Kidney (tissue), 22 donors: ENCODE measurements at places on chromosomes 12 and 14. TPM values are rescaled to one million over a fixed set of nuclear protein-coding genes. Genes with fewer than 3 reads are reported as not detected.

The OLR1 gene
- total RNA-seq, result 6.7 TPM

DNA sequence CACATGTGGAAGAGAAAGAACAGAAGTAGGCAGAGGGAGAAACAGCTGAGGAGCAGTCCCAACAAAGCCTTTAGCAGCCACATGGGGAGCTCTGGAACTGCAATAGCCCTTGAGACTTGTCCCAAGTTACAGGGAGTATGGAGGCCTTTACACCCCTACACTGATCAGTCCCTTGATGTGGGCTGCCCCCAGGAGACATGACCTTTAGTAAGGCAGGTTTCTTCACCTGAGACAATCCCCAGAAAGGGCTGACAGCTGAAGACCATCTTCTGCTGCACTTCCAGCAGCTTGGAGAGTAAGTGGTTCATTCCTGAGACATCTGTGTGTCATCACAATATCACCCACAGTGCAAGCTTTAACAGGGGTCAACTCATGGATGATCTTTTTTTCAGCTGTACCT is 8.6 kb upstream of the SNAPC1 start:
- no peaks in the 10 kb centered on the region for H3K36me3 ChIP-seq
- no peak for DNase-seq
- H3K4me1 ChIP-seq, result no peaks in the 10 kb centered on the region
- H3K27ac ChIP-seq, result no peak overlapping the region
- H3K27me3 ChIP-seq, result no peaks in the 10 kb centered on the region
- H3K4me3 ChIP-seq, result no peak overlapping the region

The APEX1 gene
- 119 TPM for total RNA-seq

The RAPGEF3 gene
- total RNA-seq, result 179 TPM

DNA sequence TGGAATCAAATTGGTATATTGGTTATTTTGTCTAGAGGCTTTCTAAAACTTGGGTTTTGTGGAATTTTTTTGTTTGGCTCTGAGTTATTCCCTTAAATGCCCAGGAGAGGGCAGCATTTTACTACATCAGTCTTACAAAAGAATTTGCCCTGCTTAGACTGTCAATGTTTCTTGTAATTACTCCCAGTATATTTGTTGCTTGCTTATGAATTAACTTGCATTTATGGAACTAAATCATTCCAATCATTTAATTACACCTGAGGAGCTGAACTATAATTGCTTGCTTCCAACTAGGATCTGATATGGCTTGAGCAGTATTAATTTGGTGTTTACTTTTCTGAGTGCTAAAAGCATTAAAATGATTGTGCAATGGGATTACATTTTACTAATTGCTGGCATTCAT is 48.7 kb downstream of the MIPOL1 start:
- H3K4me1 ChIP-seq, result no peaks in the 10 kb centered on the region
- no peak overlapping the region for H3K27ac ChIP-seq
- no peaks in the 10 kb centered on the region for H3K36me3 ChIP-seq

DNA sequence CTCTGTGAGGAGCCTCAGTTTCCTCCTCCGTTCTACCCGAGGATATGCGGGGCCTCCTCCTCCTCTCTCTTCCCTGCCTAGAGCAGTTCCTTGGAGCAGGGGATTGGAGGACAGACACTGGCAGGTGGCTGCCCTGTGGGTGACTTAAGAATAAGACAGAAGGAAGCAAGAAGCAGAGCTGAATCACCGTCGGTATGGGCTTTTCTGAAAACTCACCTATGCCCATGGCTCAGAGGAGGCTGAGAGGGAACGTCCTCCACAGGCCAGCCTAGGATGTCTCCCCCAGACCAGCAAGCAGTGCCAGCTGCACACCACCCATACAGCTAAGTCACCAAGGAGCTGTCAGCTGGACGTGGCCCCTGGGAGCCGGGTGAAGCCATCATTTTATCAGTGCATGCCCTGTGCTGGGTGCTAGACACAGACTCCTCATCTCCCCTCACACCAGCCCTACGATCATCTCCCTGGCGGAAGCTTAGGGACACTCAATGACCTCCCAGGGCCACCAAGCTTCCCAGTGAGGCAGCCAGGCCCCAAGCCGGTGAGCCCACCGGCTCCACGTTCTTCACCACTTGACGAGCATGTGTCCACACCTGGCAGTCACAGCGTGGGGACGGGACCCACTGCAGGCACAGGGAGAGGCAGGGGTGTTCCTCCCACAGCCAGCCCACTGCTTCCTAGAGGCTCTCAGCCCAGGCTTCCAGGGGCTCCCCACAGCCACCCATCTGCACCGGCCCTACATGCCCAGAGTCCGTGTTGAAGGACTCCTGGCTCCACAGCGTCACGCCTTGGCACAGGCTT is 21.4 kb downstream of the ITPK1 start:
- H3K4me3 ChIP-seq, result no peak overlapping the region
- H3K27me3 ChIP-seq, result no peaks in the 10 kb centered on the region
- no peaks in the 10 kb centered on the region for H3K36me3 ChIP-seq
- no peaks in the 10 kb centered on the region for H3K4me1 ChIP-seq
- DNase-seq, result no peak
- H3K27ac ChIP-seq, result no peak overlapping the region

- no peak for DNase-seq
- H3K4me1 ChIP-seq, result no peaks in the 10 kb centered on the region
- no peaks in the 10 kb centered on the region for H3K36me3 ChIP-seq
- no peaks in the 10 kb centered on the region for H3K27me3 ChIP-seq
- no peak overlapping the region for H3K27ac ChIP-seq
- no peak overlapping the region for H3K4me3 ChIP-seq
These were observed 54.8 kb upstream of the C14orf180 start for GRCh38 chr14:104524726-104525125.

- no peaks in the 10 kb centered on the region for H3K27me3 ChIP-seq
- H3K4me1 ChIP-seq, result no peaks in the 10 kb centered on the region
- H3K27ac ChIP-seq, result no peak overlapping the region
- no peaks in the 10 kb centered on the region for H3K36me3 ChIP-seq
These were observed 29.0 kb downstream of the BEGAIN start for GRCh38 chr14:100558226-100558625.

GRCh38 chr14:68532496-68532895 is 260.4 kb downstream of the ZFP36L1 start:
- H3K27me3 ChIP-seq, result no peaks in the 10 kb centered on the region
- no peak for DNase-seq
- H3K27ac ChIP-seq, result no peak overlapping the region
- no peaks in the 10 kb centered on the region for H3K36me3 ChIP-seq
- H3K4me3 ChIP-seq, result no peak overlapping the region

GRCh38 chr14:79165471-79166090 is 995.4 kb downstream of the NRXN3 start:
- no peaks in the 10 kb centered on the region for H3K36me3 ChIP-seq
- no peak overlapping the region for H3K27ac ChIP-seq
- H3K27me3 ChIP-seq, result no peaks in the 10 kb centered on the region
- no peaks in the 10 kb centered on the region for H3K4me1 ChIP-seq
- no peak overlapping the region for H3K4me3 ChIP-seq

DNA sequence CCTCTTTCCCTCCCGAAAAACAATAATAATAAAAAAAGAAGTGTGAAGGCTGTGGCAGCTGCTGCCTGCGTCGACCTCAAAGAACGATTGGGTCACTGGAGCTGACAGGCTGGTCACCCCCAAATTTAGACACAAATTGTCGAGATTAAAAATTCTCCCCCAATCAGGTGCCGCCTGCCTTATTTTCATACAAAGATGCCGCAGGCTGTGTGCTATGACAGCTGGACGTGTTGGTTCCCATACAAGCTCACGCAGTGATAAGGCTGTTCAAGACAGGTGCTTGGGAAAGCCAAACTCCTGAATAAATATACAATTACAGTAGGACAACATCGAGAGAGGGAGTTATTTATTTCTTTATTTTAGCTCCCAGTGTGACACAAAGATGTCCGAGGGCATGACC is 1041.8 kb downstream of the VRK1 start:
- H3K4me3 ChIP-seq, result no peak overlapping the region
- H3K36me3 ChIP-seq, result no peaks in the 10 kb centered on the region
- H3K27ac ChIP-seq, result no peak overlapping the region

- H3K4me1 ChIP-seq, result no peaks in the 10 kb centered on the region
- no peaks in the 10 kb centered on the region for H3K36me3 ChIP-seq
- no peak overlapping the region for H3K27ac ChIP-seq
- no peak for DNase-seq
These were observed 24.2 kb downstream of the ISCA2 start for GRCh38 chr14:74517731-74518130.

DNA sequence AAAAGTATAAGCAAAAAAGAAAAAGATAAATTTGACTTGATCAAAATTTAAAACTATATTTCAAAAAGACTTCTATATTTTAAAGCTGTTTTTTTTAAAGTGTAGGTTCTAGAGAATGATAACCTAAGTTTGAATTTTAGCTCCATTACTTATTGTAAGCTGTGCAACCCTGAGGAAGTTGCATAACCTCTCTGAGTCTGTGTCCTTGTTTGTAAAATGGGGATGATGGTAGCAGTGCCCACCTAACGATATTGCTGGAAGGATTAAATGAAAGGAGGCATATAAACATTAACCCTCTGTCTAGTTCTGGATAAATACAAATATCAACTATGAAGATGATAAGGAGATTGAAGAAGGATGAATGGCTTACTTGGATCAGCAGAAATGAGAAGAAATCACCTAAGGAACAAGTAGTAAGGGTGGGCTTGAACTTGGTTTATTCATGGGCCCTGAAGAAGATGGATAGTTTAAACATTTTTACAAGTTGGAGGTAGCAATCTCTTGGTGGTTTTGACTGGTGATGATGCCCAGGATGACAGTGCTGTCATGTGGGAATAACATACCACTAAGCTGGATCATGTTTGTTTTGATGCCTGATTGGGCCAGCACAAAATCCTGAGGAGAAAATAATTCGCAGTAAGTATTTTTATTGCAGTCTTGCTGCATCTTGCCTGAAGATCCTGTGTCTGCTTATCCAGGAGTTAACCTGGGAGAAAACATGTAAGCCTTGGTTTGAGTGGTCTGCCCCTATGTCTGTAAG is 35.0 kb downstream of the TXNRD1 start:
- no peaks in the 10 kb centered on the region for H3K36me3 ChIP-seq
- DNase-seq, result no peak
- no peak overlapping the region for H3K4me3 ChIP-seq
- no peaks in the 10 kb centered on the region for H3K4me1 ChIP-seq
- no peaks in the 10 kb centered on the region for H3K27me3 ChIP-seq

DNA sequence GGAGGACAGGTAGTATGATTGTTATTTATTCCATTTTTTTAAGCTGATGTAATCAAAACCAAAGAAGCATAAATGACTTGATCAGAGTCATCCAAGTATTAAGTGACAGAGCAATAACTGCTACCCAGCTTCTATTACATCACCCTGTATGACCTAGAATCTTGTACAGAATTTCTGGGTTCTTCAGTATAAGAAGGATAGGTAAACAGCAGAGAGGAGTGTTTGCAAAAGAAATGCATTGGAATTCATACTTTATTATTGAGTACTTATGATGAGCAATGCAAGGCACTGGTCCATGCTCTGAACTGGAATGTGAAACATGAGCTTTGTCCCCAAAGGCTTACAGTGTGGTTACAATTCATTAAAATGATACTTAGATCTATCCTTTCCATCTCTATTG is 916.8 kb downstream of the DIO2 start:
- no peaks in the 10 kb centered on the region for H3K36me3 ChIP-seq
- no peak for DNase-seq
- H3K27ac ChIP-seq, result no peak overlapping the region

The TAS2R19 gene
- total RNA-seq, result 4.6 TPM

- no peaks in the 10 kb centered on the region for H3K27me3 ChIP-seq
- no peak overlapping the region for H3K27ac ChIP-seq
- no peak overlapping the region for H3K4me3 ChIP-seq
- no peaks in the 10 kb centered on the region for H3K4me1 ChIP-seq
- no peak for DNase-seq
These were observed 249.0 kb downstream of the GLT1D1 start for GRCh38 chr12:129102233-129102632.

The C12orf57 gene
- 175 TPM for total RNA-seq

GRCh38 chr14:59317346-59317745 is 128.9 kb downstream of the DAAM1 start:
- no peak overlapping the region for H3K27ac ChIP-seq
- no peaks in the 10 kb centered on the region for H3K27me3 ChIP-seq
- H3K4me1 ChIP-seq, result peaks cover 4% of the 10 kb centered on the region

- DNase-seq, result no peak
- H3K4me3 ChIP-seq, result no peak overlapping the region
These were observed 114.5 kb downstream of the HMGA2 start for GRCh38 chr12:65938807-65939206.

- H3K27ac ChIP-seq, result no peak overlapping the region
- H3K4me3 ChIP-seq, result no peak overlapping the region
- no peaks in the 10 kb centered on the region for H3K27me3 ChIP-seq
- peaks cover 2% of the 10 kb centered on the region for H3K4me1 ChIP-seq
- DNase-seq, result no peak
These were observed 46.1 kb upstream of the PTPRO start for GRCh38 chr12:15276088-15276698.

DNA sequence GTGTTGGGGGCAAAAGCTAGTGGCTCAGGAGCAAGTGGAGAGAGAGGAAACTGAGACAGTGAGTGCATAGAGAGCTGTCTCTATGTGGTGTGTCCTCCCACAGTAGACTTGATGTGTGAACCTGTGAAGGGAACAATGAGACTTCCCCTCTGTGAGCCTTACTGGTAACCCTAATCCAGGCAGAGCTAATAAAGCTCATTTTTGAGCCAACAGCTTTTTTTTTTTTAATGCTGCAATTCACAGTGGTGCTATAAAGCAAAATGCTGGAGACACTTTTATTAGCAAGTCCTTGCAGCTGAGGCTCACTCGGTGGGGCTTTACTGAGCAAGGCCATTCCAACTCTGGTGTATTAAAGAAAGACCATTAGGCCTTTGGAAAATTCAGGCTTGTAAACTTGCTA is 26.9 kb downstream of the FBXW8 start:
- no peaks in the 10 kb centered on the region for H3K36me3 ChIP-seq
- peak; percentile 55 for DNase-seq
- H3K4me1 ChIP-seq, result no peaks in the 10 kb centered on the region
- no peak overlapping the region for H3K27ac ChIP-seq
- no peaks in the 10 kb centered on the region for H3K27me3 ChIP-seq
- no peak overlapping the region for H3K4me3 ChIP-seq

The TMEM117 gene
- 6.0 TPM for total RNA-seq

DNA sequence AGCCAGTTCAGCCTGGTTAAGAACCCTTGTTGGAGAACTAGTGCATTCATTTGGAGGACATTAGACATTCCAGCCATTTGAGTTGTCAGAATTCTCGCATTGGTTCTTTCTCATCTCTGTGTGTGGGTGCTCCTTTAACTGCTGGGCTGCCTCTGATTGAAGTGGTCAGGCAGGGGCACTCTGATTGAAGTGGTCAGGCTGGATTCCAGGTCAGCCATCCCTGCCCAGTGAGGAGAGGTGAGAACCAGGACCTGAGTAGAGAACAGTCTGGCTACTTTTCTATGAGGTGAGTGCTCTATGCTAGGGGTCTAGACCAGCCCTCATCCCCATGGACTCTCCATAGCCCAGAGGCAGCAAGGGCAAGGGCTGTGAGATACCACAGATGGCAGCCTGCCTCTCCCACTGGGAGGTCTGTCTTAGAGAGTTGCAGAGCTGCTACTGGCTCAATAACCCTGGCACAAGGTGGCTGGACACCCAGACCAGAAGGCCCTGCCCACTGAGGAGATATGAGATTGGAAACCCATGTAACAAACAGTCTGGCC is 691.6 kb downstream of the TMTC2 start:
- H3K27me3 ChIP-seq, result no peaks in the 10 kb centered on the region
- no peak overlapping the region for H3K4me3 ChIP-seq
- no peak for DNase-seq
- no peak overlapping the region for H3K27ac ChIP-seq
- no peaks in the 10 kb centered on the region for H3K36me3 ChIP-seq

GRCh38 chr12:124761871-124762270 is 101.8 kb downstream of the SCARB1 start:
- H3K4me3 ChIP-seq, result no peak overlapping the region
- H3K36me3 ChIP-seq, result no peaks in the 10 kb centered on the region
- H3K27ac ChIP-seq, result no peak overlapping the region
- no peak for DNase-seq
